GM20000 (cell line): ENCODE measurements at places on chromosomes 16 and 17.

DNA sequence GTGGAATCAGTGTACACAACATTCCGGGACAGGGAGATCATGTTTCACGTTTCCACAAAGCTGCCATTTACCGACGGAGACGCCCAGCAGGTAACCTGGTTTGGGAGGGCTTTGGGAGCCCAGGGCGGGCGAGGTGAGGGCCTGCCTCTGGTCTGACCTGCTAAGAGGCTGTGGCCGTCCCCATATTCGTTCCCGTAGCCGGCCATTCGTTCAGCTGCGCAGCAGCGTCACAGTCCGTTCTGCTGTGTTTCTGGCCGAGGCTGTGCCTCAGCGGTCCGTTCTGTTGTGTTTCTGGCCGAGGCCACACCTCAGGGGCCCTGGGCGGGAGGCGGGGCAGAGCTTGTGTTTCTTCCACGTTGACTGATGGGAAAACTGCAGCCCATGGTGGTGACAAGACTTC lies 68.0 kb downstream of the OR1D5 start:
- DNase-seq = no peak

DNA sequence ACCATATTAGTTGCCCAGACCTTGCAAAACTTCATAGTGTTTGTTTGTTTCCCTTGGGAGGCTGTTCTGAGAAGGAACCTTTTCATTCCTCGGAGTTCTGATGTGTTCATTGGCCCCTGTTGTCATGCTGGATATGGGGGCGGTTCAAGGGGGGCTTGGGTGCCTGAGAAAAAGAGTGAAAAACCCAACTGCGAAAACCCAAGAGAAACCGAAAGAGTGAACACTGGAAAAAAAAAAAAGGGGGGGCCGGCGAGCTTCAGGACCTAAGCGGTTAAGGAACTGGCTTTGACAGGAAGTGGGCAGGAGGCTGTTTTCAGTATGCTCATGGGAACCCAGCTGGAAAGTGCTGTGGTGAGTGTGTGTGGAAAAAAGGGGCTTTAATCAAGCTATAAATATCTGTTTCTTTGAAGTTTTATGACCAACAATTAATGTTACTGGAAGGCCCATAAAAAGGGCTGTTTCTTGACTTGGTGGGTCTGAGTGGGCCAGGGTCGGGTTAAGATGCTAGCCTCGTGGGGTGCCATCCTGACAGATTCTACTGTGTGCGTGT lies 510.7 kb downstream of the MAF start:
- no peak for DNase-seq

DNA sequence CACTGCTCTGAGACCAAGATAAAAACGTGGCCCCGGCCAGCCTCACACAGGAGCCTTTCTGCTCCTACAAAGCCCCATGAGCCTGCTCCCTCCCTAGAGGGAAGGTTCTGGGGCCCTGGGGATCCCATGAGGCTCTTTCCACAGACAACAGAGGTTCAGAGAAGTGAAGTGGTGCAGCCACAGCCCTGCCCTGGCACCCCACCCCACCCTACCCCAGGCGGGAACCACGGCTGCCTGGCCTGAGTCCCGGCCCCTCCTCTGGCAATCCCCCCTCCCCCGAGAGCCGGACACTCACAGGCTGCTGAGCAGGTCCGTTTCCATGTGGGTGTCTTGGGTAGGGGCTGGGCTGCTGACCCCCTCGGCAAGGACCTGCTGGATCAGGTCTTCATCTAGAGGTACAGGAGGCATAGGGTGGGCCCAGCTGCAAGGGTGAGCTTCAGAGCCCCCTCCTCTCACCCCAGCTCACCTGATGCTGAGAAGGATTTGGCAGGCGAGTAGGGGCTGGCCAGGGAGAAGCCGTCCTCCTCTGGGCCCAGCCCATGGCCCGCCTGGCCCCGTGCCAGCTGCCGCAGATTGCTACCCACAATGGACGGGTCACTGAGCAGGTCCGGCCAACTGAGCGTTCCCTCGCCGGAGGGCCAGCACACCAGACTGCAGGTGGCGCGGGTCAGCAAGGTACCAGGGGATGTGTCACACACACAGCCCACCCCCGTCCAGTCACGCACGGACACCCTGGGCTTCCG lies 38.7 kb downstream of the PKD1 start:
- DNase-seq = no peak

GRCh38 chr17:17577373-17577772 lies 14.1 kb downstream of the PEMT start:
- no peak for DNase-seq

DNA sequence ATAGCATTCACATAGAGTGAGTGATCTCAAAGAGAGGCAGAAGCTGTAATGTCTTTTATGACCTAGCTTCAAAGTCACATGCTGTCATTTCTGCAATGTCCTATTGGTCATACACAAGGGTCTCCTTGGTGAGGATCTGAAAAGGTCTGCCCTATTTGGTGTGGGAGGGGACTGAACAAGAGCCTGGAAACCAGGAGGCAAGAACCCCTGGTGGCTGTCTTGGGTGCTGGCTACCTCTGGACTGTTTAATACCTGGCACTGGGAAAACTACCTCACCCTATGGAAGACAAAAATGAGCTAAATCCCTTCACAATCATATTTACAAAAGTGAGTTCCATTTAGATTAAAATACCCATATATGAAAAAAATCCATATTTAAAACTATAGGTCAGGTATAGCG lies 9.0 kb downstream of the KCTD13 start:
- DNase-seq = no peak

DNA sequence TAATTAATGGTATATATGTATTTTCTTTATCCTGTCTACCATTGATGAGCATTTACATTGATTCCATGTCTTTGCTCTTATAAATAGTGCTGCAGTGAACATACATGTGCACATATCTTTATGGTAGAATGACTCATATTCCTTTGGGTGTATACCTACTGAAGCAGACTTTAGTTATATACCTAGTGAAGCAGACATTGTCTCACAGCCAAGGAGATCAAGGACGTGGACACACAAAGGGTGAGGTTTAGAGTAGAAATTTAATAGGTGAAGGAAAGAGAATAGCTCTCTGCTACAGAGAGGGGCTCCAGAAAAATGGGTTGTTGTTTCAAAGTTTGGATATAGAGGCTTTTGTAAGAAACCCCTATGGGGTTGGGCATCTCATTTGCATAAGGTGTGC lies 700.3 kb downstream of the CDH11 start:
- no peak for DNase-seq

DNA sequence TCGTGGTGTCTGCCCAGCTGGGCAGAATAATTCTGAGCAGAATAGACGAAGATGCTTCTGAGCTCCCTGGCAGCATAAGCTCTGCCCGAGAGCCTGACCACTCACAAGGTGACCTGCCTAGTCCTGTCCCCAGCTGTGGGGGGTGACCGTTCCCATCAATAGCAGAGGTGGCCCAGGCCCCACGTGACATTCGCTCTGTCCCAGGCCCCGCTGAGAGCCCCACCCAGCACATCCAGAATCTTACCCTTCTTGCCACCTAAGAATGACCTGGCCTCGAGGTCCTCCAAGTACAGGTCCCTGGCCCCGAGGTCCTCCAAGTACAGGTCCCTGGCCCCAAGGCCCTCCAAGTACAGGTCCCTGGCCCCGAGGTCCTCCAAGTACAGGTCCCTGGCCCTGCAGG lies 695 bp upstream of the TMEM204 start:
- DNase-seq = no peak

GRCh38 chr17:21228845-21229244 lies 14.9 kb upstream of the TMEM11 start:
- no peak for DNase-seq

GRCh38 chr17:55612691-55613141 lies 101.5 kb upstream of the SMIM36 start:
- DNase-seq = no peak

- no peak for DNase-seq
Measured at GRCh38 chr16:55297062-55297909, 26.7 kb upstream of the IRX6 start.

DNA sequence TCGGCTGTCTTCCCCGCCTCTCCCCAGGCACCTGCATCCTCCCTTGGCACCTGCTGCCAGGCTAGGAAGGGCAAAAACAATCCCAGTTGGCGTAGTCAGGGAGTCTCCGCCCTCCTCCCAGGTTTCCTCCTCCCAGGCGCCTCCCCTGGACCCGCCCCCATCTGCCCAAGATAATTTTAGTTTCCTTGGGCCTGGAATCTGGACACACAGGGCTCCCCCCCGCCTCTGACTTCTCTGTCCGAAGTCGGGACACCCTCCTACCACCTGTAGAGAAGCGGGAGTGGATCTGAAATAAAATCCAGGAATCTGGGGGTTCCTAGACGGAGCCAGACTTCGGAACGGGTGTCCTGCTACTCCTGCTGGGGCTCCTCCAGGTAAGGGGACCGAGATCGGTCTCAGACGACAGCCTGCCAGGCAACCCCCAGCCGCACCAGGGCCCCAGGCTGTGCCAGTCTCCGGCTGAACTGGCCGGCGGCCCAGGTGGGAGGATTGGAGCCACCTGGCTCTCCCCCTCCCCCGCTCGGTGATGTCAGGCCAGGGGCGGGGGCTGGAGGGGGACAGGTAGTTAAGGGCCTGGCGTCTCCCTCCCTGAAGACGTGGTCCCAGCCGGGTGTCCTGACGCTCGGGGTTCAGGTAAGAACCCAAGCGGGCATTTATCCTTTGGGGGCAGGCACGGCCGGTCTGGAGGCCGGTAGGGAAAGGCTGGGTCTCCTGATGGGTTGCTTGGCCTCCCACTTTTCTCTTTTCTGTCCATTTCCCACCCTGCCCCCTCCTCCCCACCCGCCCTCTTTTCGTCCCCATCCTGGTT lies at the start of gene GRB7:
GRB7 (plus strand) TSS at position 179 of the 808 bp plus-strand sequence. CDS start 4,364 bp downstream, outside the sequence.
- DNase-seq = no peak

GRCh38 chr16:379183-379960 lies 2.4 kb downstream of the PGAP6 start:
- DNase-seq = no peak

DNA sequence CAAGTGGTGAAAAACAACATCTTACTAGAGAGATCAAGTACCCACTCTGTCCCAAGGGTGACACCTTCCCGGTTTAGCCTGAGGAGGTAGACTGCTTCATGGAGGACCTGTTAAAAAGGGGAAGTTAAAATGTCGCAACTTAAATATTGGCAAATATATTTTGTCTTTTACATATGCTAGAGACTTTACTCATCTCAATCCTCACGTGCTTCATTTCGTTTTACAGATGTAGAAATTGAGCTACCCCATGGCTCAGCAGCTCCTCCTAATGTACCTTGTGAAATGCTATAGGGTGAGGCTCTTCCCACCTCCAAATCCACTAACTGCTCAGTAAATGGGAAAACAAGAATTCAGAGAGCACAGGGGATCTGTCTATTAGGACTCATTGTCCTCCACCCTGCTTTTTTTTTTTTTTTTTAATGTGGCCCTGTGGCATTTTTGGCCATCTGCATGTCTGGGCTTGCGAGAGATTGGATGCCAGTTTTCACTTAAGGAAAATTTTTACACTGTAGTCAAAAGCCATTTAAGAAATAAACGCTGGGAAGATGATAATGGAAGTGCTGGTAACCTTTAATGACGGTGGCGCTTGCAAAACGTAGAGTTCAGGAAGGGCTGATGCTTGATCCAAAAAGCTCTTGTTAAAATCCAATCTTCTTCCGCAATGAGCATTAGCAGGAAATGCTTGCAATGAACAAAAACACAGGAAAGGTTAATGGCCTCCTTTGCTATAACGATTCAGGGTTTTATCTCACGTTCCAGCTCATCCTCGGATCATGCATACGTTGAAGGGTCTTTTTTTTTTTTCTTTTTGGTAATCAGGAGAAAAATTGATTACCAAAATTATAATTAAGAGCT lies 39.8 kb downstream of the HSBP1 start:
- no peak for DNase-seq

DNA sequence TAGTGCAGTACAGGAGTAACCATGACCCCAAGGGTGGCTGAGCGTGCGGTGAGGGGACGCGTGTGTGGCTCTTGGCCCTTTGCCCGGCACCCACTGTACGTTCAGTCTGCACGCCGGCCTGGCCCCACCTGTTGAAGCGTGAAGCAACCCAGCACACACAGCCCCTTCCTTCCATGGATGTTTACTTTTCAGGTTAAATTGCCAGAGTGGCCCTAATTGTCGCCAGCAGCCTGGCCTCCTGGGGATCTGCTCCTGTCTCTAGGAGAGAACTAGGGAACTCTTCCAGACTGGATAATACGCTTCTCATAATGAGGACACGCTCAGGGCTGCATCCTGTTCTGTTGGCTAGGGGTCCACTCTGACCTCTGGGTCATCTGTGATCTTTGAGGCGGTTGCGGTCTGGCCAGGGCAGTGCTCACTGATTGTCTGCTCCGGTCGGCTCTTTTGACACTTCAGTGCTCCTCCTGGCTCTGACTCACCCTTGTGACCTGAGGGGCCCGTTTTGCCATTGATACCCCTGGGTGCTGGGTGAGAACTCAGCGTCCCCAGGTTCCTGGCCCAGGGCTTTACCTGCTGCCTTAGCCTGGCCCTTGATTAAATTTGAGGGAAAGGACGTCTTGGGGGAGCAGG lies 27.7 kb downstream of the TPSG1 start:
- no peak for DNase-seq

DNA sequence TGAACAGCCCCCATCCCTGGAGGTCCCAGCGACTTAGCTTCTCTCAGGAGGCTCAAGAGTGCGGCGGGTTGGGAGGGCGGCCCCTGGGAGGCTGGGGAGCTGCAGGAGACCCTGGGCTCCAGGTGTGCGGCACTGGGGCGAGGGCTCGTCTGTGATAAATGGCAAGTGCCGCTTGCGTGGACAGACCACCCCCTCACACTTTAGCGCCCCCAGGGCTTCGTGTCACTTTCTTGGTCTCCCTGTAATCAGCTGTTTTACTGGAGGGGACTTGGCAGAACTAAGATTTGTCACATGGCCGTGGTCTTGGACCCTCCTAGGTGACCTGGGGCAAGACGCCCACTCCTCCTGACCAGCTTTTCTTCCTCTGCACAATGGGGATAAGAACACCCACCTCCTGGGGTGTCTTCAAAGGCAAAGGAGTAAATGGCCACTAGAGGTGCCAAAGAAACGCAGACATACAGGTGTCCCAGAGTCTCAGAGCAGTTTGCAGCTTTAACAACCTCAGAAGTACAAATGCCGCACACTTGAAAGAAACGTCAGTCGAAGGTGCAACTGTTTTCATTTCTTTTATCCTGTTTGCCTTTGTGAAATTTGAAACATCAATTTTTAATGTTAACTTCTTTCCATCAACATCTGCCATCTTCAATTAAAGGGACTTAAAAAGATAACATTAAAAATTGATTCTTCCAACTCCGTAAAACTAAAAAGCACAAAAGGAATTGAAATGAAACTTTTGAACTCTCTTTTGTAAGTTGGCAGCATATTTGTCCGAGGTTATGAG lies 946 bp downstream of the OSGIN1 start:
- DNase-seq = peak; percentile 67

- no peak for DNase-seq
Measured at GRCh38 chr16:73572135-73572828, 524.4 kb upstream of the ZFHX3 start.

DNA sequence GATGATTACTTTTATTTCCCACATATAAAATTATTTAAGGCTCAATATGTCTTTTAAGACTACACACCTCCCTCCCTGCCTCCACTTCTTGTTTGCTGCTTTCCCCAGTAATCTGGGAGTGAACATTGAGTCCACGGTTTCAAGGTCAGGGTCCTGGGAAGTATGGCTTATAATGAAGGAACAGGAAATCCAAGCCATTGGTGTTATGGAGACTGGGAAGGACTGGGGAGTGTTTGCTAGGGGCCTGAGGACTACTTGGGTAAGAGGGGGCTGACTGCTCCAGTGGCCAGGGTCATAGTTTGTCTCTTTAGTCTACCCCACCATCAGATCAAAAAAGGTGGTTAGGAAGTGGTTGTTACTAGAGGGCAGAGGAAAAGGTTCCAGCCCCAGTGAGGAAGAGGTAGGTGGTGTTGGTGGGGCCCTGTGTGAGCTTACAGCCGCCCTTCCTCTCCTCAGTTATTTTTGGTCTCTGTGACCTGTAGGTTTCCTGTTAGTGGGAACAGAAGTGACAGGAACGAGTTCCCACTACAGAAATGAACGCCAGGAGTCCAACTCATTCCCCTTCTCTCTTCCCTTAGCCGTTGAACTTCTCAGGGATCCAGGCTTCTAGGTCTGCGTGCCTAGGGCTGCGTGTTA lies 742 bp upstream of the SLC16A13 start:
- no peak for DNase-seq
